ENCODE measurements at places on chromosomes 7 and 10.

GRCh38 chr10:50260791-50261281, 9.5 kb upstream of the ASAH2 start:
- no peak for DNase-seq

DNA sequence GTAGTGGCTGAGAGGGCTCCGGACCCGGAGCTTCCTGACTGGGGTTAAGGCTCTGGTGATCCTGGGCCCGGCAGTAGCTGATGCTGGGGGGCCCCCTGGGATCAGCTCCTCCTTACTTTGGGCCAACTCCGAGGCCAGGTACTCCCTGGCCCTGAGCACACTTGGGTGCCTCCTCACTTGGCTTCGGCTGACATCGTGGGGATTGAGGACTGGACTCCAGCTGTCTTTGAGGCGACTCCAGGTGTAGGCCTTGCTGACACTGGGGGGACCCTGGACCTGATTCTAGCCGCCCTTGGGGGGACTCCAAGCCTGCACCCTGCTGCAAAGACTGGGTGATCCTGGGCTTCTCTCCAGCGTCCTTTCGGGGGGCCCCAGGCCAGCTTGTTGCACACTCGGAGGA, 170.5 kb downstream of the HIBADH start:
- DNase-seq = no peak

DNA sequence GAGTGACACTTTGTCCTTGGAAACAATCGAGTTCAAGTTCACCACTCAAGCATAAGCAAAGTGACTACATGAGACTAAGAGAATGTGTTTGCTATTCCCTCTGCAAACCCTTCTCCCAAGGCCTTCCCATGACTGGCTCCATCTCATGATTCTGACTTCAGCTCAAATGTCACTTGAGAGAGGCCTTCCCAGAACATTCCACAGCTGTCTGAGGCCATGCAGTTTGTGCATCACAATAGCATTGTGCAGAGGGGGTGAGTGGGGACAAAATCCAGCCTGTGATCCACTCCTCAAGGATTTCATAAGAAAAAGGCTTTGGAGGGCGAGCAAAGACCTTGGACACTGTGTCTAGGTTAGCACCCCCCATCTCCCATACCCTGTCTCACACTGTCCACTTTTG, 6.9 kb upstream of the LRMDA start:
- no peak for DNase-seq

- no peak for DNase-seq
Observed at GRCh38 chr10:118481871-118482270, 113.6 kb downstream of the PRLHR start.

DNA sequence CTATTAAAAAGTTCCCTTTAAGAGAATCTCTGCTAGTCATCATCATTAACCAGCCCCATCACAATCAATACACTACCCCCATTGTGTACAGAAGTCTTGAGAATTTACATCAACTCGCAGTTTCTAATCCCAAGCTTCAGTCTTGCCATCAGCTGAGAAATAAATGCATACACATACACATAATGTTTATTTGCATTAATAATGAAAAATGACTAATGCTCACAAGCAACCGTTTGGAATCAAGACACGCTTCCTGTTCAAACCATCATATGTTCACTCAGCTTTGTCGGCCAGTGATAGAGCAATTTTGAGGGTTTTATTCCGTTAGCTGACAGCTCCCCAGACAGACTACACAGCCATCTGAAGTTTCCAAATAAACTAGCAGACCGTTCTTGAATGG, 287.1 kb downstream of the SFMBT2 start:
- DNase-seq = no peak

Data from left renal pelvis (tissue), 4 donors.